ENCODE measurements at places on chromosomes 7 and 10.
A peak's percentile ranks its signal among the peaks of the same experiment; 100 is the strongest.

GRCh38 chr7:130733931-130734814 lies at the start of gene KLF14:
Gene KLF14, minus strand, starts transcription at chr7:130734207. Its CDS starts 174 bp downstream, at chr7:130734033.
- DNase-seq: peak; percentile 32

GRCh38 chr7:136953386-136953785 lies 84.9 kb downstream of the CHRM2 start:
- DNase-seq: no peak

DNA sequence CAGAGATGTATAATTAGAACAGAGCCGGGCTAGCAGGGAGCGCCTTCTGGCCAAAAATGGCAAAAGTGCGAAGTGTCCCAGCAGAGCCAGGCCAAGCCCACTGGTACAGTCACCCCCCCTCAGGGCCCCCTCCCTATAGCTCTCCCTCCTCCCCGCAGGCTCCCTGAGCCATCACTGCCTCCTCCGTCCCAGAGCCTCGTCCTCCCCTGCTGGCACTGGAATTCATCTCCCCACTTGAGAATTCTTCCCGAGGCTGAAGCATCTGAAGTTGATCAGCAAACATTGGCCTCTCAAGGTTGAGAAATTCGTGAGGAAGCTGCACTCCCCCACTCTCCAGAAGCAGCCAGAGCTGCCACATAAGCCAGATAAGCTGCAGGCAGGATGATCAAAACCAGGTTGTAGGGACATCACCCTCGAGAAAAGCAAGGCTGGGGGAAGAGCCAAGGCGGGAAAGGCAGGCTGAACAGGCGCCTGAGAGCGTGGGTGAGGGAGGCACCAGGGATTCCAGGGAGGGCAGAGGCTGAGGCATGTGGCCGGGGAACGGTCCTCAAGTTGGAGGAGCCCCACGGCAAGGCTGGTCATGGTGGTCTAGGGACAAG lies 23.4 kb downstream of the CAMK2G start:
- DNase-seq: no peak

DNA sequence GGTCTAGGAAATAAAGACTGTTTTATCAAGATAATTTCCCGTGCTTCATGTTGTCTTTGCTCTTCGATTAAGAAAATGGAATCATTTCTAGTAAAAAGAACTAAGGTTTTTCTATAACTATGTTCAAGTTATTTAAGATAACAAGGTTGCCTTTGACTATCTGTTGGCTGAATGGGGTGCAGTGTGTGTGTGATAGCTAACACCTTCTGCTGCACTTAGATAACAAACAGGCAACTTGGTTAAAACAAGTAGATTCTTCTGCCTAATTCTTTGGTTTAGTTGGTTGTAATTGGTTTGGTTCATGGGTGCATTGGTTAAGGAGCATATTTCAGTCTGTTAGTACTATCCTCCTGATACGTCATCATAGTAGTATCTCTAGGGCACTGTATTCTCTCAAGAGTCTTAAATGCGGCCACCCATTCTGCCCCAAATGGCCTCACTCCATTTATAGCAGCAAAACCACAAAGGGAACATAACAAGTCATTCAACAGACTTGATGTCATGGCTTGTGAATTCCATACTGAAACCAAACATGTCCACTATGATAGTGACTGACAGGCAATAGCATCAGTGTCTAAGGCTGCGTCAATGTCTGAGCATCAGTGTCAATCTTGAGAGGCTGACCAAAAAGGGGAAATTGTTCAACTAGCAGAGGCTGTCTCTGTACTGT lies 55.7 kb downstream of the CCDC3 start:
- no peak for DNase-seq

DNA sequence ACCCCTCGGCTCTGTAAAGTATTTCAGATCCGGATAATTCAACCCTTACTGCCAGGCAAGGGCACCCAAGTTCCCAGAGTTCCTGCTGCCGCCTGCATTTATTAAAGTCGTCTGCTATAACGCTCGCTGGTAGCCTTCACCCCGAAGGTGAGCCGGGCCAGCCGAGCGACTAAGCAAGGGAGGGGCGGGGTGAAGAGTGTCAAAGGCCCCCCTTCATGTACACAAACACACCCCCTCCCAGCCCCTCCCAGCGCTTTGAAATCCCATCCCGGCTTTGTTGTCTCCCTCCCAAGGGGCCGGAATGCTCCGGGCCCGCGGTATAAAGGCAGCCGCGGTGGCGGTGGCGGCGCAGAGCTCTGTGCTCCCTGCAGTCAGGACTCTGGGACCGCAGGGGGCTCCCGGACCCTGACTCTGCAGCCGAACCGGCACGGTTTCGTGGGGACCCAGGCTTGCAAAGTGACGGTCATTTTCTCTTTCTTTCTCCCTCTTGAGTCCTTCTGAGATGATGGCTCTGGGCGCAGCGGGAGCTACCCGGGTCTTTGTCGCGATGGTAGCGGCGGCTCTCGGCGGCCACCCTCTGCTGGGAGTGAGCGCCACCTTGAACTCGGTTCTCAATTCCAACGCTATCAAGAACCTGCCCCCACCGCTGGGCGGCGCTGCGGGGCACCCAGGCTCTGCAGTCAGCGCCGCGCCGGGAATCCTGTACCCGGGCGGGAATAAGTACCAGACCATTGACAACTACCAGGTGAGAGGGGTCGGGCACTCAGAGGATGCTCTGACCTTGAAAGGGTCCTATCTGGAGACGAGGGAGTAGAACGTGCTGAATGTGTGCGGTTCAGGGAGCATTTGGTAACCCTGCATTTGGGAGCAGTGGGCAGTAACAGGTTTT lies at the start of gene DKK1:
DKK1 (plus strand) TSS at position 349 of the 889 bp plus-strand sequence; CDS start at position 503, 154 bp downstream.
- no peak for DNase-seq

All from T-helper 17 cell (primary cell).